ENCODE measurements at places on chromosomes 13 and 19. TPM values are rescaled to one million over a fixed set of nuclear protein-coding genes. Genes with fewer than 3 reads are reported as not detected.

DNA sequence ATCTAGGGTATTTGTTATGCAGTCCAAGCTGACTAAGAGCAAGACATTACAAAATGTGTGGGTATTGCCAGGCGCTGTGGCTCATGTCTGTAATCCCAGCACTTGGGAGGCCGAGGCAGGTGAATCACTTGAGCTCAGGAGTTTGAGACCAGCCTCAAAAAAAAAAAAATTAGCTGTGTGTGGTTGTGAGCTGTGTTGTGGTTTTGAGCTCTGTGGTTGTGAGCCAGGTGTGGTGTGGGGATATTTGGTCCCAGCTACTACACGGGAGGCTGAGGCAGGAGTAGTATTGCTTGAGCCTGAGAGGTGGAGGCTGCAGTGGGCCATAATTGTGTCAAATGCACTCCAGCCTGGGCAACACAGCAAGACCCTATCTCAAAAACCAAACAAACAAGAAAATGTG is 5.6 kb upstream of the KEAP1 start:
- DNase-seq = no peak

DNA sequence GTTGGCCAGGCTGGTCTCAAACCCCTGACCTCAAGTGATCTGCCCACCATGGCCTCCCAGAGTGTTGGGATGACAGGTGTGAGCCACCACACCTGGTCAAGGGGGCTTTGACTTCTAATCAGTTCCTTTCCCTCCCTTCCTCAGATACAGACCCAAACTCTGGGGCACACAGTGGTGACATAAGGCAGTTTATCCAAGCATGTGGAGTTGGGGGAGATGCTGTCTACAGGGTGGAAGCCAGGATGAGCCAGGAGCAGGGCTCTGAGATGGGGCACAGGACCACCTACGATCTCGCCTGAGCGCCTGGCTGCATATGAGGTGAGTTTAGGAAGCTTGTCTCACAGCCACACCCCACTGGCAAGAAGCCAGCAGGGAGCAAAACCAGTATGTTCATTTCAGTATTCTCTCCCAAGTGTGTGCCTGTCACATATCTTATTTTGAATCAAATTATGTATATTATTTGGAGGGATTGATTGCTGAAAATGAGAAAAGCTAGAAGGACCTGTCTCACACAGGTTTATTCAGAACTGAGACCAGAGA is 67.7 kb downstream of the KCTD15 start:
- DNase-seq = no peak

DNA sequence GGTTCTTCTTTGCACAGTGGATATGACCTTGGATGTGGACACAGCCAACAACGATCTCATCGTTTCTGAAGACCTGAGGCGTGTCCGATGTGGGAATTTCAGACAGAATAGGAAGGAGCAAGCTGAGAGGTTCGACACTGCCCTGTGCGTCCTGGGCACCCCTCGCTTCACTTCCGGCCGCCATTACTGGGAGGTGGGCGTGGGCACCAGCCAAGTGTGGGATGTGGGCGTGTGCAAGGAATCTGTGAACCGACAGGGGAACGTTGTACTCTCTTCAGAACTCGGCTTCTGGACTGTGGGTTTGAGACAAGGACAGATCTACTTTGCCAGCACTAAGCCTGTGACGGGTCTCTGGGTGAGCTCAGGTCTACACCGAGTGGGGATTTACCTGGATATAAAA is 9.4 kb downstream of the RFPL4AL1 start:
- DNase-seq = no peak

DNA sequence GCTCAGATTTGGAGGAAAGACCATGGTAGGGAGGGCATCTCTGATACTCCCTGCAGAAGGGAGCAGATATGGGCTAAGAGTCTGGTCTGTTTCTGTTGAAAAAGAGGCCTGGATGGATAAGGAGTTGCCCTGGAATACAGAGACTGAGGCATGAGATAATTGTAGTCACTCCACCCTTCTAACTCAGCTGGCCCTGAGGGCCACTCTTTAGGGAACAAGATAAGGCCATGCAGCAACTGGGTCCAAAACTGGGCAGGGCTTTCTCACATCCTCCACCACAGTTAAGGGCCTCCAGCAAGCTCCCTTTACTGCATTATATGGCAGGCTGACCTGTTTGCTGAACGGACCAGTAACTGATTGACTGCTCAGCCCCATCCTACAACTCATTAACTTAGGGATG is 1.3 kb downstream of the ZNF749 start:
- no peak for DNase-seq

GRCh38 chr19:5804516-5805461 is at the start of gene NRTN:
Gene NRTN (plus strand): TSS chr19:5805067. CDS start chr19:5824166, 19,099 bp downstream.
- DNase-seq = no peak

DNA sequence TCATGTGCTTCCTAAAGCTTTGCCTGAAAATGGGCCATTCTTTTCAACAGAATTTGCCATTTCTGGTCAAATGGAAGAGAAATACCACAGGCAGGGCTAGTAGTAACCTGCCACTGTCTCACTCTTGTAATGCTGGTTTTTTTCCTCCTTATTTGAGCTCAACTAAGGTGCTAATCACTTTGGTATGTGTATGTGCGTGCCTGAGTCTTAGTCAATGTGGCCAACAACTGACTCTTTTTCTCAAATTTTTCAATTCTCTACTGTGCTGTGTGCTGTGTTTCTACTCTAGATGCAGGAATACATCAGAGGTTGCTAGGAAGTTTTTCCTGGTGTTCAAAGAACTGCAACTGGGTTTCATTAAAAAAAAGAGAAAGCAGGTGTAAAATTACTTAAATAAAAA is 870.2 kb downstream of the EFNB2 start:
- no peak for DNase-seq

DNA sequence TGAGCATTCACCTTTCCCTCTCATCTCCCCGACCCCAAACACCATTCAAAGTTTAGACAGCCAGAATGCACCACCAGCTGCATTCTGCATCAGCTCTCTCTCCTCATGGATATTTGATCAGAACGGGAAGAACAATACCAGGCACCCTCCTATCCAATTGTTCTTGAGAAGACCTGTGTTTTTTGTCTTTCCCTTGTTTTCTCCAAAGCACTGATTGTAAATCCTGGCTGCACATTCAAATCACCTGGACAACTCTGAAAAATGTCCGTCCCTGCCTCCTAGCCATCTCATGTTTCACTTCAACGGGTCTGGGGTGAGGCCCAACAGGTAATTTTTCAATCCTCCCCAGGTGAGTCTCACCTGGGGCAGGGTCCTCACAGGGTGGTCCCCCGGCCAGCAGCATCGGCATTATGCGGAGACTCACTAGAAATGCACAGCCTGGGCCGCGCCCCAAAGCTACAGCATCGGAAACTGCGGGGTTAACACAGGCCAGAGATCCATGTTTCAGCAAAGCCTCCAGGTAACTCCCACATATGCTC is 5.5 kb downstream of the IRS2 start:
- DNase-seq = no peak

DNA sequence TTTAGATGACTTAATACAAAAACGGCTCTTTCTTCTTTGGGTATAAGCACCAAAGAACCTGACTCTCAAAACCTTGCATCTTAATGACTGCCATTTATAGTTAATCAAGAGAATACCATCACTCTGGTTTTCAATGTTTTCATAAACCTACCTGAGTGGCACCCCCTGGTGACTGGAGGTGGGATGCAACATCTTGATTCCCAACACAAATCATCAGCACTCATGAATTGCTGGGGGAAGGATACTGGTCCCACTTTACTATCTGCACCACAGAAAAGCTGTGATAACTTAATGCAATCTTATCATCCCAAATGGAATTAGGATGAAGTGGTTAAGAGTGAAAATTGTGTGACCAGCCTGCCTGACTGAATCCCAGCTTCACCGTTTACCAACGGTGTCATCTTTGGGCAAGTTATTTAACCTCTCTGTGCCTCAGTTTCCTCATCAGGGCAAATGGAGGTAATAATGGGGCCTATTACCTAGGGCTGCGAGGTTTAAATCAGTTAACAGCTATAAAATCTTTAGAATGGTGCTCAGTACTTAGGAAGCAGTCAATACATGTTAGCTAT is 366.4 kb downstream of the KLF12 start:
- peak; percentile 21 for DNase-seq

DNA sequence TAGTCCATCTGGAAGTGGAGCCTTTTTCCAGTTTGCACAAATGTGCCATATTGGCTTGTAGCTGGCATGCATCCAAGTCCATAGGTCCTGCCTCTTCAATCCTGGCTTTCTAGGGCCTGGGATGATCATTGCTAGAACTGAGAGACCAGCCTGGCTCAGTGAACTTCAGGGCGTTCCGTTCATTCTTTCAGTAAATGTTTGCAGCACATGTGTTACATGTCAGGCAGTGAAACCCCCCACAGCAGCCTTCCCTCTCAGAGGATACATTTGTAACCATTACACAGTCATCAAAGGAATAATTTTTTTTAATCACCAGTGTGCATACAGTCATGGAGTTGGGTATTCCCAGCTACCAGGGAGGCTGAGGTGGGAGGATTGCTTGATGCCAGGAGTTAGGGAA is 9.7 kb downstream of the FUT2 start:
- no peak for DNase-seq

DNA sequence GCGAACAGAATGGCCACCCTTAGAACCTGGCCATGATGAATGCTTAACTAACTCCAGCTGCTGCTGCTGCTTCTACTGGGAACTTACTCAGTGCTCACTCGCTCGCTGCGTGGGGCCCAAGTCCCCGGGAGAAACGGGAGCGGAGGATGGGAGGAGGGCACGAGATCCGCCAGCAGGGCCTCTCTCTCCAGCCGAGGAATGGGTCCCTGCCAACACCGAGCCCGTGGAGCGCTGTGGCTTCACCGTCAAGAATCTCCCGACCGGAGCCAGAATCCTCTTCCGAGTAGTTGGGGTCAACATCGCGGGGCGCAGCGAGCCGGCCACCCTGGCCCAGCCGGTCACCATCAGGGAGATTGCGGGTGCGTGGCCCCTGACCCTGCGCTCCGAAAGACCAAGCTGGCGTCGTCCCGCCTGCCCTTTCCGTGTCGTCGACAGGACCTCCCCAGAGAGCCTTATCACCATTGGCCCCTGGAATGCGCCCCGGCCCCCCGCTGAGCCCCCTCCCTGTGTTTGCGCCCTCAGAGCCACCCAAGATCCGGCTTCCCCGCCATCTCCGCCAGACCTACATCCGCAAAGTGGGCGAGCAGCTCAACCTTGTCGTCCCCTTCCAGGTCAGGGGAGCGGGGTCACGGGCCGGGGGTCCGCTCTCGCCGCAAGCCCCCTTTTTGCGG is 17.8 kb upstream of the EMC10 start:
- no peak for DNase-seq

DNA sequence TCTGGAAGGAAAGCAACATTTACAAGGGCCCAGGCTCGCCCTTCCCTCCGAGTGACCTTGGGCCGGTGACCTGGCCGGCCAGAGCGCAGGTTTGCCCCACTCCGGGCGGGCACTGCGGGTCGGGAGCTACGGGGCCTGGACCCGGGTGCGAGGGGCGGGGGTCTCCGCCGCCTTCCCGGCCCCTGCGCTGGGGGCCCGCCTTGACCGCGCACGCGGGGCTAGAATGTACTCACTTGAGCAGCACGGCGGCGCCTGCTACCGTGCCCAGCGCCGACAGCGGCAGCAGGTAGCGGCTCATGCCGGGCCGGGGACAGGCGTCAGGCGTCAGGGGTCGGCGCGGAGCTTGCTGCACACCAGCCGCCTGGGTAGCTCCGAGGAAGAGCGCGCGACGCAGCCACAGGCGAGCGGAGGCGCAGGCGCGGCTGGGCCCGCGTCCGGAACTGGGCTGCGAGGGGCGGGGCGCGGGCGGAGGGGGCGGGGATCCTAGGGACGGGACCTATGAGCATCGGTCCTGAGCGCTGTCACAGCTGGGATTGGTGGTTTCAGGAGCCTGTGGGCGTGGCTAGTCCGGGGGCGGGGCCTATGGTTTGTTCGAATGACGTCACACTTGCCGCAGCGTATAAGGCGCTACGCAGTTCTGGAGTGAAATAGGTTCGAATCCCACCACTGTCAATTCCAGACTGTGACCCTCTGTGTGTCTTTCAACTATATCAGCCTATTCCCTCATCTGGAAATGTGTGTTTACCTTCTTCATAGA is at the start of gene RDH13:
RDH13 (minus strand) TSS at position 414 of the 757 bp plus-strand sequence; CDS start at position 298, 116 bp downstream.
- peak; percentile 98 for DNase-seq

- no peak for DNase-seq
These were observed 1533.0 kb downstream of the UQCRFS1 start for GRCh38 chr19:27679905-27680304.

- no peak for DNase-seq
These were observed 24.0 kb upstream of the TEX29 start for GRCh38 chr13:111296417-111296816.

ZNF534 gene
- total RNA-seq = not detected

RASGRP4 gene
- total RNA-seq = not detected

PGPEP1 gene
- 28.2 TPM for total RNA-seq

Measured in dermis blood vessel endothelial cell (primary cell).